Lung (tissue), 17 donors: ENCODE measurements at places on chromosomes 16 and 17. TPM values are rescaled to one million over a fixed set of nuclear protein-coding genes. Genes with fewer than 3 reads are reported as not detected.

Gene CLEC19A
- 0.02 TPM for polyA plus RNA-seq

DNA sequence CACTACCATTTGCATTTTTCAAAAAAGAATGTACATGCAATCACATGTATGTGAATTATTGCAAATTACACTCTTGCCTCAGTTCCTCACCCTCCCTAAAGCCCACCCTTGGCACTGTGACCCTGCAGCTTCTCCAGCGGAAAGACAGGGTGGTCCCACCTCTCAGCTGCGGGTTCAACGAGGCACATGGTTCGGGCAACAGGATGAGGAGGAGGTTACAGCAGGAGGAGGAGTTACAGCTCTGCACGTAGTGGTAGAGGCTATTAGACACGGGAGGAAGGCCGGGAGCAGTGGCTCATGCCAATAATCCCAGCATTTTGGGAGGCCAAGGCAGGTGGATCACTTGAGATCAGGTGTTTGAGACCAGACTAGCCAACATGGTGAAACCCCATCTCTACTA is 5.2 kb downstream of the C16orf95 start:
- no peak for DNase-seq
- no peak overlapping the region for H3K27ac ChIP-seq
- H3K4me1 ChIP-seq, result no peaks in the 10 kb centered on the region
- no peak overlapping the region for H3K4me3 ChIP-seq
- no peaks in the 10 kb centered on the region for H3K36me3 ChIP-seq

DNA sequence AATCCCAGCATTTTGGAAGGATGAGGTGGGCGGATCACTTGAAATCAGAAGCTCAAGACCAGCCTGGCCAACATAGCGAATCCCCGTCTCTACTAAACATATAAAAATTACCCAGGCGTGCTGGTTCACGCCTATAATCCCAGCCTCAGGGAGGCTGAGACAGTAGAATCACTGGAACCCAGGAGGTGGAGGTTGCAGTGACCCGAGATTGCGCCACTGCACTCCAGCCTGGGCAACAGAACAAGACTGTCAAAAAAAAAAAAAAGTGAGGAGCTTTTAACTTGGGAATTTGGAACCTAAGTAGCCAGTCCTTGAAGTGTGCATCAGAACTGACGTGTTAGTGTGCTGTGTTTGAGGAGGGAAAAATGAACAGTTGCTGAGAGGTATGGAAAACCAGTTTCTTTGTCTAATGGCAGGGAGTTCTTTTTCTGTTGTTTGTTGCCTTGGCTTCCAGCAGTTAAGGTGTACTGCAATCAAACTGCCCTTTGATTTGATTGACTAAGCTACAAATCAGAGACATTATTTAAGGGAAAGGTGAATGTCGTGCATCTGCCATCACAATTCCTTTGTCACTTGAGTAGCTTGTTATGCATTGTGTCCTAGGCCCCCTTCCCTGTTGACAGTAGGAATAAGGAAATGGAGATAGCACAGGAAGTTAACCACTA is 8.6 kb upstream of the DUSP14 start:
- peaks cover 8% of the 10 kb centered on the region for H3K36me3 ChIP-seq
- no peak overlapping the region for H3K4me3 ChIP-seq
- H3K4me1 ChIP-seq, result peaks cover 14% of the 10 kb centered on the region
- no peak for DNase-seq
- no peak overlapping the region for H3K27ac ChIP-seq

DNA sequence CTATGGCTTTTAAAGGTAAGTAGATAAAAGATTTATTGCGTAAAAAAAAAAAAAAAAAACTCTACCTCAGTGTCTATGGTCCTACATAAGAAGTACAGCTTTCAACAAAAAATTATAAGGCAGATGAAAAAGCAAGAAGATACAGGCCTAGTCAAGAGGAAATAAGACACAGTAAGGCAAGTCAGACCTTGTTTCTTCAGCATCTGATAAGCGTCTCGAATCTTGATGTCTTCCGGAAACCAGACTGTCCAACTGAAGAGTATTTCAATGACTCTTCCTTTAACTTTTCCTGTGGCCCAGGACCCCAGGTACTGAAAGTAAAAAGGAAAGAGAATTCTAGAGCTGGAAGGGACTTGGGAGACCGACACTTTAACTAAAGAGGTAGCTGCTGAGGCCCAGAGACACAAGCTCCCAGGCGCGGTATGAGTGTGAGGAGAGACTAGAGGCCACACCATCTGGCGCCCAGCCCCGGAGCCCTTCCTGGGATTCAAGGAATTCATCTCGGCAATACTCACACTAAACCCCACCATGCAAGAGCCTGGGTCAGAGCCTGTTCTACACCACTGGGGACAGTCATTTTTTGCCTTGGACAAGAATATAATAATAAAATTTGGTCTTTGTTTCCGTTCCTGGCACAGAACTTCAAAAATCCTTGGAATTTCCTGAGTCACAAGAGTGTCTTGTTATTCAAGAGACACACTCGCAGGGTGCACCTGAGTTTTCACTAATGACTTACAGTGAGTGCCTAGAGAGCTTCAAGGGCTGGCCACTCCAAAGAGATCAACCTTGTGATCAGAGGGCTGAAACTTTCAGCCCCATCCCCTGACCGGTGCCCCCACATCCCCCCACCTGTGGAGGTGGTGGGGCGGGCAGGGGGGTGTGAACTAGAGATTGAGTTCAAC is 18.6 kb downstream of the GGA2 start:
- H3K27ac ChIP-seq, result no peak overlapping the region
- H3K4me1 ChIP-seq, result peaks cover 7% of the 10 kb centered on the region
- no peak overlapping the region for H3K4me3 ChIP-seq
- H3K27me3 ChIP-seq, result no peaks in the 10 kb centered on the region
- peaks cover 17% of the 10 kb centered on the region for H3K36me3 ChIP-seq
- DNase-seq, result peak; percentile 8

- H3K27me3 ChIP-seq, result no peaks in the 10 kb centered on the region
- no peak overlapping the region for H3K27ac ChIP-seq
- H3K4me1 ChIP-seq, result peaks cover 14% of the 10 kb centered on the region
- DNase-seq, result no peak
- H3K4me3 ChIP-seq, result no peak overlapping the region
- no peaks in the 10 kb centered on the region for H3K36me3 ChIP-seq
Measured at GRCh38 chr16:3807425-3808123, 72.9 kb downstream of the CREBBP start.

Gene SNX11
- polyA plus RNA-seq, result 31.0 TPM

DNA sequence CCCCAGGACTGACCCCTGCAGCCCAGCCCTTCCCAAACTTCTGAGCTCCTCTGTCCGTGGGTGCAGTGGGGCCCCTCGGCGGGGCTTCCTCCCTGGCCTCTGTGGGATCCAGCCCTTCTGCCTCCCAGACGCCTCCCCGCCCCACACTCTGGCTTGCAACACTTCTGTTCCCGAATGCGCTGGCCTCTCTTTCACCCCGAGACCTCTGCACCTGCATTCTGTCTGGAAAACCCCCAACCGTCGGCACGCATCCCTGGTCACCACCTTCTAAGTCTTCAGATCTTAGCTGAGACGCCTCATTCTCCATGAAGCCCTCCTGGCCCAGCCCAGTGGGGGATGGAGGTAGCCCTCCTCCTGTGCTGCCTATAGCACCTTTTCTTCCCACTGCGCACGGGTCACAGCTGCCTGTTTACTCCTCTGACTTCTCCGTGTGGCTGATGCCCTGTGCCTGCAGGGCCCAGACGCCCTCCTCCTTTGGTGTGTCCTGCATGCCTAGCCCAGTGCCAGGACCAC is 26.4 kb downstream of the TMEM235 start:
- H3K36me3 ChIP-seq, result no peaks in the 10 kb centered on the region
- H3K27me3 ChIP-seq, result no peaks in the 10 kb centered on the region
- peaks cover 36% of the 10 kb centered on the region for H3K4me1 ChIP-seq
- peak; percentile 73 for DNase-seq

GRCh38 chr17:74566132-74566753 is 1.1 kb downstream of the CD300H start:
- H3K4me1 ChIP-seq, result no peaks in the 10 kb centered on the region
- H3K27me3 ChIP-seq, result peaks cover 2% of the 10 kb centered on the region
- H3K27ac ChIP-seq, result no peak overlapping the region
- no peak overlapping the region for H3K4me3 ChIP-seq
- DNase-seq, result no peak
- no peaks in the 10 kb centered on the region for H3K36me3 ChIP-seq

- DNase-seq, result no peak
- H3K36me3 ChIP-seq, result no peaks in the 10 kb centered on the region
- no peaks in the 10 kb centered on the region for H3K27me3 ChIP-seq
Measured at GRCh38 chr17:43040655-43041054, 15.6 kb downstream of the RND2 start.

GRCh38 chr16:8764525-8765250 is 32.8 kb downstream of the TMEM186 start:
- no peaks in the 10 kb centered on the region for H3K4me1 ChIP-seq
- no peak overlapping the region for H3K27ac ChIP-seq
- H3K27me3 ChIP-seq, result no peaks in the 10 kb centered on the region
- DNase-seq, result no peak

- H3K27ac ChIP-seq, result no peak overlapping the region
- peaks cover 4% of the 10 kb centered on the region for H3K27me3 ChIP-seq
- no peak for DNase-seq
- no peak overlapping the region for H3K4me3 ChIP-seq
- H3K36me3 ChIP-seq, result no peaks in the 10 kb centered on the region
- no peaks in the 10 kb centered on the region for H3K4me1 ChIP-seq
Measured at GRCh38 chr17:45855691-45856336, 11.1 kb downstream of the SPPL2C start.

Gene SLC16A6
- 10.9 TPM for polyA plus RNA-seq

DNA sequence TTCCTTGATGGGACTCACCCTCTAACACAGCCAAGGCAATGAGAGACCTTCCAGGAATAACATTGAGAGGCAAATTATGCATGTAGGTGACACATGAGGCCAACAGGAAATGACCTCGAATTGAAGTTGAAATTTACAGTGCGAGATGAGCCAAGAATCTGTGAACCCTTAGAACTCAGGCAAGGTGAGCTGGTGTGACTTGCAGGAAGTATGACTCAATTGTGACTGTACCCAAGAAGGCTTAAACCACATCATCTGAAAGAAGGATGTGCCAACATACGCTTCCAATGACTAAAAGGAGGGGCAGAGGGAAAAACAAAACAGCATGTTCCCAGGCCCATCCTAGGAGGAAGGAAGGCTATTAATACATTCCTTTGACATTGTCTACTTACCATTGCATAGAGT is 44.8 kb downstream of the PITPNC1 start:
- DNase-seq, result no peak
- peaks cover 7% of the 10 kb centered on the region for H3K4me1 ChIP-seq
- no peaks in the 10 kb centered on the region for H3K27me3 ChIP-seq
